ENCODE measurements at places on chromosomes 6 and 20. TPM values are rescaled to one million over a fixed set of nuclear protein-coding genes. Genes with fewer than 3 reads are reported as not detected.
A peak's percentile ranks its signal among the peaks of the same experiment; 100 is the strongest.

GRCh38 chr6:55276745-55277530 lies 50.3 kb upstream of the GFRAL start:
- peak; percentile 15 for DNase-seq

DNA sequence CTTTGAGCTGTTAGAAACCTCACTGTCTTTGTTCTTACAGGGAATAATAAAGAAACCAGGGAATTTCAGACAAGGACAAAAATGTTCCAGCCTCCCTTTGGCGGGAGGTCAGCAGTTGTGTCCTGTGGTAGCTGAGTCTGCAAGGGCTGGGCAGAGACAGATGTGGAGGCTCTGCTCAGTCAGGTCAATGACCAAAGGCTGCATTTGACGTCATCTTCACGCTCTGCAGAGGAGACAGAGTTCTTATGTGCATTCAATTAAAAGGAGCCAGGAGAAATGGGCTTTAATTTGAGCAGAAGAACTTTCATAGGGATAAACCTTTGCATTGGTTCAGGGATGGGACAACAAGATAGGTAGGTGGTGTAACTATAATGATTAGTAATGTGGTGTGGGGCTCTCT lies 45.1 kb upstream of the FOXA2 start:
- DNase-seq: peak; percentile 2

- DNase-seq: no peak
Measured at GRCh38 chr6:140736231-140736630, 1361.8 kb upstream of the CITED2 start.

DNA sequence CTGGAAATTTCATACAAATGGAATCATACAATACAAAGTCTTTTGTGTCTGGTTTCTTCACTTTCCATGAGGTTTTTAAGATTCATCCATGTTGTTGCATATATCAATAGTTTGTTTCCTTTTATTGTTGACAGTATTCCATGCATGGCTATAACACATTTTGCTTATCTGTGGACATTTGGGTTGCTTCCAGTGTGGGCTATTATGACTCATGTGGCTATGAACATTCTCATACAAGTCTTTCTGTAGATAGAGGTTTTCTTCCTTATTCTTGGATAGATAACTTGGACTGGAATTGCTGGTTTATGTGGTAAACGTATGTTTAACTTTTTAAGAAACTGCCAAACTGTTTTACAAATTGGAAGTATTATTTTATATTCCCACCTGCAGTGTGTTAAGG lies 30.0 kb upstream of the KIF6 start:
- DNase-seq: no peak

Gene LHFPL5
- 0.14 TPM for total RNA-seq
